Foreskin fibroblast (primary cell): ENCODE measurements at places on chromosomes 1 and 21.

DNA sequence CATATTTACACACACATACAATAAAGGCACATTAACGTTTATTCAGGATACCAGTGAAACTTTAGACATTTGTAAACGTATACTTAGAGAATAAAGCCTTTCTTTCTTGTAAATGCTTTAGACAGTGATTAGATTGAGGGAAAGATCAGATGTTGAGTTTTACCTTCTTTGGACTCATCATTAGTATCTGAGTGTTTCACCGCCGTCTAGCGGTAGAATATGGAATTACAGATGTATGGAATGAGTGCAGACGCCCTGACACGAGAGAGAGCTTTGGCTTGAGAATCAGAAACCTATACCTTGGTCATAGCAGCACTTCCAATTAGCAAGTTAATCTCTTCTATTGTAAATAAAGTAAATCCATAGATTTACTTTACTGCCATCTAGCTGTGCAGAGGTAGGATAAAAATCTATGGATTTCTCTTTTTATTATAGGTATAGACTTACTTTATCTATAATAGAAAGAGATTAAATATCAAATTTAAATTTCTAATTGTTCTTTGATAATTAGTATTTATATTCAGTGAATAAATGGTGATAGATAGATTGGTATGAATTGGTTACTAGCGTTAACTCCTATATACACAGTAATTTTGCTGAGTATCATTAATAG, 12.6 kb downstream of the FLG2 start:
- peak; percentile 63 for DNase-seq

- DNase-seq, result no peak
These were observed 13.9 kb upstream of the ACTA1 start for GRCh38 chr1:229447809-229448252.

DNA sequence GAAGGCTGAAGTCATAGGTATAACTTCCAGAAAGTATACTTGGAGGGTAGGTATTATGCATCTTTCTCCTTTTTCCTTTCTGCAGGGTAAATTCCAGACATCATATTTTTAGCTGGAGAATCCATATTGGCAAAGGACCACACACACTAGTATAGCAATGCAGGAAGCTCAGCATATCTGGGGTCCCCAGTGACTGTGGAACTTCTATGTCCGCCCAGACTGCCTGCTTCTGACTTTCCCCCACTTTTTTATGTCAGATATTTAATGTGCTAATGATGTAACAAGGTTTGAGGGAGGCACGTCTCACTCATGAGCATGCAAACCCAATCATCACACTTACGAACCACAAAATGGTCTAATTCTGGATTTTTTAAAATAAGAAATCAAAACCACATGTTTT, 90.4 kb downstream of the BACH1 start:
- no peak for DNase-seq

DNA sequence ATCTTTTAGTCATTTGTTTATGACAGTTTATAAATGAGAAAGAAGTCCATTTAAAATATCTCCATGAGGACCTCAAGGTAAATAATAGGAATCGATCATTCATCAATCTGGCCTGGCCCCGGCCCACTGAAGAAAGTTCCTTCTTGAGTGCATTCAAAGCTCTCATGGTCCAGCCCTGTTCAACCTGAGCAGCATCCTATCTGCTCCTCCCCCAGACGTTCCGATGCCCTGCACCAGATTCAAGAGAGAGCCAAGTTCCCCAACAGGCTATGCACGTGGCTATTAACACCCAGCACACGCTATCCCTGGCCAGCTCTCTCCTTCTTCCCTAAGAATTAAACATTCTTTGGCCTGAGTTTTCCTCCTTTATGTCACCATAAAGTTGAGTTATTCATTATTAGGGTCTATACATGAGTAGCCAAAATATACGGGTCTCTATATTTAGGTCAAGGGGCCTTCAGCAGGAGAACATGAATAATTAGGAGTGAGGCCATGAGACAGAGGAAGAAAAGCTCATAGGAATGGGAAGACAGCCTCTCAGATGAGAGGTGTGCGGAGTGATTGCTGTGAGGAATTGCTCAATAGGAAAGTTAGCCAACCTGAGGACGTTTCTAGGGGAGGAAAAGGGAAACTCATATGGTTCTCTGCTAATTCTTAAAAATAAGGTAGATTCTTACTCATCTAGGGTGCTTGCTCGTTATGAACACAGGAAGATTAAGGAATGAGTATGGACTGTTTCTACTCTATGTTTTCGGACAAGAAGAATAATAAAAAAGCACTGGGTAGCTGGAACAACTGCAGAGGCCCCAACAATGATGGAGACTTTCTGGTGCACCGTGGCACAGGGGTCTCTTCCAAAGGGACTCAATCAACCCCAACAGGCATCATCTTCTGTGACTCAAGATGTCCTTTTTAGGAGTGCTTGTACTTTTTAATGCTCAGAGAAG, 23.6 kb downstream of the RUNX1 start:
- no peak for DNase-seq

DNA sequence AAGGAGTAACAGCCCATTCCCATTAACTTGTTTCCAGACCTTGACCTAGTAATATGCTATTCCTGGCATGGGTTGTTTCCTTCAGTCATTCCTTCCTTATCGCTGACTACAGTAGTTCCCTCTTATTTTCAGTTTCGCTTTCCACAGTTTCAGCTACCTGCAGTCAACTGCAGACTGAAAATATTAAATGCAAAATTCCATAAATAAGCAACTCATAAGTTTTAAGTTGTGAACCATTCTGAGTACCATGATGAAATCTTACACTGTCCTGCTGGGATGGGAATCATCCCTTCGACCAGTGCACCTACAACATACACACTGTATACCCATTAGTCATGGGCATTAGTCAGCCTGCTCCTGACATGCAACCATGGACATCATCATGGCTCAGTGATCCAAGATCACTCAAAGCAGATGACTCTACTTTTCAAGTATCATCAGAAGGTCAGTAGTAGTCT, 66.7 kb downstream of the CCDC30 start:
- DNase-seq, result peak; percentile 54

DNA sequence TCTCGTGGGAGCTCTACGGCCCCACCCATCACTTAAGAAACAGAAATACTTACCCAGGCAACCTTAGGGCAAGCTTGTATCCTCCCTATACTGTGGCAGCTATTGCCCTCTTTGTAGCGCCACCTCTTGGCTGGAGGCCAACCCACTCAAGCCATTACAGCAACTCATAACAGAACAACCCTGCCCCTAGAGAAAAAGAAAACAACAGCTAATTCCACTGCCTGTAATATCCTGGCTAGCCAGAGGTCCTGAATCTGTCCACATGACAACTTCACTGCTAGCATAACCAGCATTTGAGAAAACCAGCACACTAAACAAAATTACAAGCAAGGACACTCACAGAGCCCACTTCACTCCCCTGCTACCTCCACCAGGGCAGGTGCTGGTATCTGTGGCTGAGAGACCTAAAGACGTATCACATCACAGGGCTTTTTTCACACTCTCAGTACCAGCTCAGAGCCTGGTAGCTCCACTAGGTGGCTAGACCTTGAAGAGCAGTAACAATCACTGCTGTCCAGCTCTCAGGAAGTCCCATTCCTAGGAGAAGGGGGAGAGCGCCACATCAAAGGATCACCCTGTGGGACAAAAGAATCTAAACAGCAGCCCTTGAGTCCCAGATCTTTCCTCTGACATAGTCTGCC, 14.5 kb upstream of the MX1 start:
- no peak for DNase-seq

GRCh38 chr21:18499761-18500376, 96.3 kb upstream of the TMPRSS15 start:
- peak; percentile 0 for DNase-seq

DNA sequence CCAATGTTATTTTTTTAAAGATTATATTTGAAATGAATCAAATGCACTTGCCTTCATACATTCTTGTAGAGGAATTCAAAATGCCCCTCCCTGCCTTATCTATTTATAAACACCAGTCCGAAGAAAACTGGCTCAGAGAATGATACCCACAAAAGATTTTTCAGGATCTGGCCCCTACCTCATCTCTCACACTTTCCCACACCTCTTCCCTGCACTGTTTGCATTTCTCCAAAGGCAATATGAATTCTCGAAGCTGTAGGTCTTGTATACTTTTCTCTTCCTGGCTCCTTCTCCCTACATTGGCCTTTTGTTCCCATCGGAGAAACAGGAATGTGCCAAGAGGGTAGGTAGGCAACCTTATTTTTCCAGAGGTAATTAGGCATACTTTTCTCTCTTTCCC, 12.0 kb upstream of the CCDC190 start:
- DNase-seq, result no peak

DNA sequence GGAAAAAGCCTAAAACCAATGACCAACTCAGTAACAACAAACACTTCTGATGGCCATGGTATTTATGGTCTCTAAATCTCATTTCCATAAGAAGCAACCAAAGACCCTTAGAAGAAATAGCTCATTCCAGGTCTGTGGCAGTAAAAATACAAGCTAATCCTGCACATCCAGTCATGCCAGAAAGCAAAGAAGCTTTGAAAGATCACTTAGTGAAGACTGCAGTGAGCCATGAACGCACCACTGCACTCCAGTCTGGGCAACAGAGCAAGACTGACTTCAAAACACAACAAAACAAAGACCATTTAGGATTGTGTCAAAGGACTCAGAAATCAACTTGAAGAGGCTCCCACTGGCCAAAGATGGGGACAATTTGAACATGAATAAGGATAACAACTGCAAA, 18.4 kb upstream of the ELK4 start:
- DNase-seq, result no peak

- DNase-seq, result peak; percentile 89
These were observed 32.1 kb downstream of the JAK1 start for GRCh38 chr1:64934115-64934877.

GRCh38 chr1:65443647-65444046, 23.2 kb downstream of the LEPR start:
- no peak for DNase-seq

DNA sequence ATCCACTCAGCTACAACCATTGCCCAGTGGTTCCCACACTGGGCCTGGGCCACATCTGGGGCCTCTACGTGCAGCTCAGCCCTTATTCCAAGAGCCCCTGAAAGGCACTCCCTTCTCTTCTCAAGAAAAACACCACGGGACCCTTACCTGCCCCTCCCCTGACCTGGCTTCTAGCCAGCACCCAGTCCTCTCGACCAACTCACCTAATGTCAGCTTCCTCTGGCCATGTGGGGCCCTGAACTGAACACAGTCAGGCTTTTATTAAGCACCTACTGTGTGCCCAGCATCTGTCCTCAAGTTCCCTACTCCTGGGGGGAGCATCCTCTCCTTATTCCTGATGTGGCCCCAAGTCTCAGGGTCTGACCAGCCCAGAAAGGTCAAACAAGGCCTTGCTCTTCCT, 208.4 kb downstream of the MATN1 start:
- no peak for DNase-seq

- DNase-seq, result peak; percentile 77
These were observed 287.4 kb upstream of the LYPLAL1 start for GRCh38 chr1:218886101-218886871.

GRCh38 chr1:216750031-216750627, 26.9 kb upstream of the ESRRG start:
- peak; percentile 7 for DNase-seq

DNA sequence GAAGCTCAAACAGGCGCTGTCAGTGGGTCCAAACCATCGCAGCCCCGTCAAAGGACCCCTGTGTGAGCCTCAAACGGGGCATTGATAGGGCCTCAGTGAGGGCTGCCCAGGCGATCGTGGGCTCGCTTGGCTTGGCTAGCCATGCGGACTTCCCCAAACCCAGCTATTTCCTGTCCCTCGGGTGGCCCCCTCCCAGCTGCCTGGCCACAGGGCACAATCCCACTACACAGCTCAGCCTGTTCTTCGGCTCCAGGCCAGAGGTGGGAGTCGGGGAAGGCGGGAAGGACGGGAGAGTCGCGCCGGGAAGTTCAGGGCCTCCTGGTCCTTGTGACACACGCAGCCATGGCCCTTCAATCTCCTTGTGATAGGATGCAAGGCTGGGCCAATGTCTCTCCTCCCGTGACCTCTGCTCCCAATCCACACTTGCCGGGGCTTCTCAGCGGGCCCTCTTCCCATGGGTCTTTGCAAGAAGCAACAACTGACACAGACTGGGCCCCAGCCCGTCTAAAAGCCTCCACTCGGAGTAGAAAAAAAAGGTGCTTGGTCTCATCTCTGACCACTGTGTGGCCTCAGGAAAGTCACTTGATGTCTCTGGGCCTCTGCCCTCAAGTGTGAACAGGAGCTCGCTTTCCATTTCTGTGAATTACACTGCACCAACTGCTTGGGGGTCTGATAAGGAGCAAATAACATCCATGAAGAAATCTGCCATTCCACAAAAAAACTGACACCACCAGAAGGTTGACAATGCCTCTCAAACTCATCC, 7.1 kb upstream of the MATN1 start:
- DNase-seq, result no peak

GRCh38 chr1:17280436-17280835, 27.6 kb upstream of the PADI4 start:
- DNase-seq, result no peak

GRCh38 chr1:98794196-98794886, 132.8 kb downstream of the SNX7 start:
- DNase-seq, result peak; percentile 81

- DNase-seq, result no peak
These were observed 26.0 kb upstream of the ESRRG start for GRCh38 chr1:216749232-216749631.

GRCh38 chr1:1925437-1926345, 6.6 kb upstream of the TMEM52 start:
- DNase-seq, result no peak

DNA sequence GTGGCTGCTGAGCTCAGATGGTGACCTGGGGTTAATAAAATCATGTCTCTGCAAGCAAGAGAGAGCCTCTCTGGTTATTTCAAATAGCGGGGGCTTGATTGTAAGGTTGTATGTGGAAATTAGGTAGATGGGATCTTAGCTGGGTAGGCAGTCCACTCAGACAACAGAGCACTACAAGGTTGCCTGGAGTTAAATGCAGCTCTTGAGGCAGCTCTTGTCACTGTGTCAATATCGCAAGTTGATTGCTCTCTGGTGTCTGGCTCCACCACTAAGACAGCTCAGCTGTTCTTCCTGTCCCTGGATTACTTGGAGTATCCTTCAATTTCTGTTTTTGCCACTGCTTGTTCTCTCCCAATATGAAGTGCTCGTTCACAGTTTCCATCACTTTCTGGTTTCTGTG, 93.8 kb downstream of the C21orf91 start:
- DNase-seq, result no peak

- DNase-seq, result no peak
These were observed 9.7 kb downstream of the PYCR2 start for GRCh38 chr1:225914391-225914790.

GRCh38 chr21:23471877-23472276, 2135.4 kb downstream of the MRPL39 start:
- DNase-seq, result no peak

DNA sequence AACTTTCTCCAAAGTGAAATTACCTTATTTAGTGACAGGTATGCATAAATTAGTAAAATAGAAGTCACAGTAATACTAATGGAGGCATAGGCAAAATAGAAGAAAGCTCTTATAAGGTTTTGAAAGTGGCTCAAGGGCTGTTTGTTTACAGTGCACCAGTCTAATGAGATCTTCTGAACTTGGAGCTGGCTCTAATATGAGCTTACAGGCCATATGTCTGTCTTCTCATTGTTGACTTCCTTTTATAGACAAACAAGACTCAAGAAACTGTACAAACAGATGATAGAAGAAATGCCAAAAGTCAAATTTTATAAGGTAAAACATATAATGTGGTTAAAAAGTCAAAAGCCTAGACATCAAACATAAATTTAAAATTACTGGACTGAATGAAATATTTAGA, 207.5 kb upstream of the NEGR1 start:
- no peak for DNase-seq
